ENCODE measurements at places on chromosomes 6 and 20. TPM values are rescaled to one million over a fixed set of nuclear protein-coding genes. Genes with fewer than 3 reads are reported as not detected.

Gene FAM184A
- 23.0 TPM for total RNA-seq

Gene LTA
- total RNA-seq, result not detected

Gene AHCY
- 328 TPM for total RNA-seq

DNA sequence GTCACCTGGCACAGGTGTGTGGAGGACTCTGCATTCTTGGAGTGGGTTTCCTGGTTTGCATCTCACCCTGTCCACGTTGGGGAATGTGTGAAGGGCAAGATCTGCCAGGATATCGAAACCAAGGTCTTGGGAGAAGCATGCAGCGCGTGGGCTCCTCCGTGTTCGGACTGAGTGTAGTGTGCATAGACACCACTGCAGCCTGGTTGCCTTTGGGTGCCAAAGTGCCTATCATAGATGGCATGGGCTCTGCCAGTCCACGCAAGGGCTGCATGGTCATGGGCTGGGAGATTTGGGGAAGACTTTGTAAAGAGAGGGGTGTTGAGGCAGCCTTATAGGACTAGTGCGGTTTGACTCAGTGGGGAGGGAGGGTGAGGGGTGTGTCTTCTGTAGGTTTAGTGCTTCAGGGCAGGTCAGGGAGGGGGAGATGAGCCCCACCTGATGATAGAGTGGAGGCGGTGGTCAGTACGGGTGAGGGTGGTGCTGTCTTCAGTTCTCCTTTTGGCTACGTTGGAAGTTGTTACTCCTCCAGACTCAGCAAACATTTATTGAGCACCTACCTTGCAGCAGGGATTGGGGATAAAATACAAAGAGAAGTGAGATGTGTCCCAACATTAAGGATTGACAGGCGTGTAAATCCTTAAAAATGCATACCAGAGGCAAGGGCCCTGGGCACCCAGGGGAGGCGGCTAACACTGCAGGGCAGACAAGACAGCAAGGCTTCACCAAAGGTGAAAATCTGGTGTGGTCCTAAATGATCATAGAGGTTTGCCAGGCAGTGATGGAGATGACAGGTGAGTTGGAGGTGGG, 28.3 kb downstream of the DUSP22 start:
- no peaks in the 10 kb centered on the region for H3K36me3 ChIP-seq
- H3K4me3 ChIP-seq, result no peak overlapping the region
- no peak for DNase-seq
- H3K27me3 ChIP-seq, result no peaks in the 10 kb centered on the region

DNA sequence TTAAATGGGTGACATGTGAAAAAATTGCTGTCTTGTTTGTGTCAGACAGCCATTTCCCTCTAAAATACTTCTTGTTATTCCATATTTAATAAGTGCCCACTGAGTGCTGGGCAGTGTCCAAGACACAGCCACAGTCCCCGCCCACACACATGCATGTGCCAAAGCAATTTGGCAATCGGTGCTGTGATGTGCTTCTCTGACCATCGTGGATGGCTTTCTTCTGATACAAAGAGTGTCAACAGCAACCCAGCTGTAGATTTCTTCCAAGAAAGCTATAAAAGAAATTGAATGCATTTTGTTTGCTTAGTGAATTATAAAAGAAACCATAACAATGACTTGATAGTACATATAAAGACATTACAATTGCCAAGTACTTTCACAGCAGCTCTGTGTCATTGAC, 140.5 kb upstream of the ATXN1 start:
- H3K36me3 ChIP-seq, result no peaks in the 10 kb centered on the region
- no peak overlapping the region for H3K4me3 ChIP-seq
- no peaks in the 10 kb centered on the region for H3K27me3 ChIP-seq
- peaks cover 11% of the 10 kb centered on the region for H3K4me1 ChIP-seq

- no peaks in the 10 kb centered on the region for H3K27me3 ChIP-seq
- no peaks in the 10 kb centered on the region for H3K4me1 ChIP-seq
- H3K36me3 ChIP-seq, result no peaks in the 10 kb centered on the region
- DNase-seq, result no peak
These were observed 175.8 kb downstream of the GMPR start for GRCh38 chr6:16414205-16414604.

DNA sequence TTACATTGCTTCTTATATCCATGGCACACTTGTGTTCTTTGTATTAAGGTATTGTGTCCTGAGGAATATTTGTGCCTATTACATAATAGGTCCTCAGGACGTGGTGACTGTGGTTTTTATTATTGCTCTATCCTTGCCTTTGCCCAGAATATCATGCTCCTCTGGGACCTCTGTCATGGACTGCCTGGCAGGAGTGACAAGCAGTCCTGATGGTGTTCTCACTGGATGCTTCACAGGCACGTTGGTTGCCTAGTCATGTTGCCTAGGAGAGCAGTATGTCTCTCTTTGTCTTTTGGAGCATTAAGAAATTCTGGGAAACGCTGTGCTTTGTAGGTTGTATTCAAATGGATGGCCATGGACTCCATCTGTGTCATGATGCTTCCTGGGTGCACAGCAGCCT, 24.7 kb upstream of the MROH8 start:
- H3K27me3 ChIP-seq, result no peaks in the 10 kb centered on the region
- no peak overlapping the region for H3K27ac ChIP-seq
- H3K4me3 ChIP-seq, result no peak overlapping the region

- H3K27ac ChIP-seq, result peak within 1 kb of the TSS; percentile 89
- H3K36me3 ChIP-seq, result no peaks in the 10 kb centered on the region
- H3K4me3 ChIP-seq, result peak within 1 kb of the TSS; percentile 90
- H3K27me3 ChIP-seq, result peaks cover 34% of the 10 kb centered on the region
- DNase-seq, result peak; percentile 44
- peaks cover 14% of the 10 kb centered on the region for H3K4me1 ChIP-seq
These were observed at the start of gene HMGCLL1 for GRCh38 chr6:55578537-55579363. Gene HMGCLL1, minus strand, starts transcription at chr6:55579192. Its CDS starts 137 bp downstream, at chr6:55579055.

DNA sequence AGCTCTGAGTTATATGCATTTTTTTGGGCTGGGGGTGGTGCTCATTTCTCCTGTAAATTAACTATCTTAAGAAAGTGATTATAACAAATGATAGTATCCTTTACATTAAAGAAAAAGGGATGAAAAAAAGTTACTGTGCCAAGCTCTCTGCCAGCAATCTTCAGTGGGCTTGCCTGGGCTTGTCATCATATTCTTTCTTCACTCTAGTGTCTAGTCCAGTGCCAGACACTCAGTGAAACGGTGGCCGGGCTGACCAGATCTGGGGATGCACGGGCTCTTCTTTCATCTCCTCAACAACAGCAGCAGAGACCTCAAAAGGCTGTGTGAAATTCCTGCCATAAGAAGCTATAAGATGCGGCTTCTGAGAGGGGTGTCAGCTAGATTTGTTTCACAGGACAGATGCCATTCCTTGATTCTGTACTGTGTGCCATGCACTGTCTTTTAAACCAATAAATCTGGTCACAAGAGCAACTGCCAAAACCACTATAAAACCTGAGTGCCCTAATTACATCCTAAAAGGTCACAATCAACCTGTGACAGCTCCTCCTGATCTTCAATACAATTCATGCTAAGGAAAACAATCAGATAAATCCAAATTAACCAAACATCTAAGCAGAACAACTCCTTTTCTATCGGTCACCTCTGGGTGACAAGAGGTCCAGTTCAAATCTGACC, 12.1 kb downstream of the EXOC2 start:
- peaks cover 3% of the 10 kb centered on the region for H3K36me3 ChIP-seq
- H3K4me3 ChIP-seq, result no peak overlapping the region
- no peak for DNase-seq

DNA sequence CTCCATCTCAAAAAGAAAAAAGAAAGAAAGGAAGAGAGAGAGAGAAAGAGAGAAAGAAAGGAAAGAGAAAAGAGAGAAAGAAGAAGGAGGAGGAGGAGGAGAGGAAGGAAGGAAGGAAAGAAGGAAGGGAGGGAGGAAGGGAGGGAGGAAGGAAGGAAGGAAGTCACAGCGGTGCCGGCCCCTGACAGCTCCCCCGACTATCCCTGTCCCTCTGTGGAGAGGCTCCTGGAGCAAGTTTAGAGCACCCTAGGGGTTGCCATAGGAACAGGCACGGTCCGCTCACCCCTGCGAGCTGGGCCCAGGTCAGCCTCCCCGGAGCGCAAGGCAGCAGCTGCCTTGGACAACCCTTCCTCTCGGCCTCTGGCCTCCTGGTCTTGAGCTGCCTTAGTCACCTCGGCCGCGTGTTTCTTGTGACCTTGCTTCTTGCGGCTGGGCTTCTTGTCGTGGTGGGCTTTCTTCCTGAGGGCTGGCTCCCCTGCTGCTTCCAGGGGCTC, 6.8 kb downstream of the BNIP5 start:
- H3K4me3 ChIP-seq, result no peak overlapping the region
- no peaks in the 10 kb centered on the region for H3K36me3 ChIP-seq
- peaks cover 6% of the 10 kb centered on the region for H3K4me1 ChIP-seq

GRCh38 chr20:16917636-16918035, 169.5 kb downstream of the OTOR start:
- H3K4me1 ChIP-seq, result no peaks in the 10 kb centered on the region
- no peaks in the 10 kb centered on the region for H3K36me3 ChIP-seq
- no peak overlapping the region for H3K27ac ChIP-seq
- no peak for DNase-seq
- H3K27me3 ChIP-seq, result no peaks in the 10 kb centered on the region
- no peak overlapping the region for H3K4me3 ChIP-seq

GRCh38 chr20:51562027-51562331, 19.5 kb upstream of the NFATC2 start:
- H3K36me3 ChIP-seq, result no peaks in the 10 kb centered on the region
- DNase-seq, result no peak
- peak overlapping the region; percentile 72 for H3K4me3 ChIP-seq
- H3K4me1 ChIP-seq, result peaks cover 19% of the 10 kb centered on the region

DNA sequence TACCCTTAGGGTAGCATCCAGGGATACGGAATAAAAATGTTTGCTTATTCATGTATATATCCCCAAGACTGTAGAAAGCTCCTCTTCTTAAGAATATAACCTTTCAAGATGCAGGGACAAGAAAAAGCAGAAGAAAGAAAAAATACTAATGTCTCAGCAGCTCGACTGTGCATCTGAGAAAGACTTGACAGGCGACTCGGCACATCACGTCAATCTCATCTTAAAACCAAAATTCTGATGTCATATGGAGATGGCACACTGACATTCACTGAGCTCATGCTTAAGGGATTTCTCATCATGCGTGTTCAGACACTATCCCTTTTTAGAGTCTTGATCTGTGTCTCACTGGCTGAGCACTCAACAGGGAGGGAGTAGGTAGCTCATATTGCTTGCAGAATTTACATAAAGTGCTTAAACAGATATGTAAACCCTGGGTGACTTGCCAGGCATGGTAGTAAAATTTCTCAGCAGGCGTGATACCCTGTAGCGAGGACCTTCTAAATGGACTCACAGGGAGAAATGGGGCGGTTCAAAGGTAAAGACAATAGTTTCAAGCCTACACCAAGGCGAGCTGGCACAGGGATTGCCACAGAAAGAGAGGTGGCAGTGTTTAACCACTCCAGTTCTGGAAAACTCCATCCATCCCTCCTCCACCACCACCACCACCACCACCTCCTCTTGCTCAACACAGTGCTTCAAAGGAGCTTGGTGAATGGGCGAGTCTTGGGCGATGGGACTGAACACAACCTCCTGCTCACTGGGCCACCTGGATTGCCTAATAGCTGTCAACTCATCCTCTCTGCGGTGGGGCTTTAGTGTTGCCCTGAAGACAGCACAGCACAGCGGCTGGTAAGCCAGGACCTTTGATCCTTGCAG, 330.5 kb downstream of the TFAP2A start:
- DNase-seq, result no peak
- H3K27me3 ChIP-seq, result peaks cover 15% of the 10 kb centered on the region
- no peak overlapping the region for H3K27ac ChIP-seq
- no peak overlapping the region for H3K4me3 ChIP-seq
- no peaks in the 10 kb centered on the region for H3K36me3 ChIP-seq

DNA sequence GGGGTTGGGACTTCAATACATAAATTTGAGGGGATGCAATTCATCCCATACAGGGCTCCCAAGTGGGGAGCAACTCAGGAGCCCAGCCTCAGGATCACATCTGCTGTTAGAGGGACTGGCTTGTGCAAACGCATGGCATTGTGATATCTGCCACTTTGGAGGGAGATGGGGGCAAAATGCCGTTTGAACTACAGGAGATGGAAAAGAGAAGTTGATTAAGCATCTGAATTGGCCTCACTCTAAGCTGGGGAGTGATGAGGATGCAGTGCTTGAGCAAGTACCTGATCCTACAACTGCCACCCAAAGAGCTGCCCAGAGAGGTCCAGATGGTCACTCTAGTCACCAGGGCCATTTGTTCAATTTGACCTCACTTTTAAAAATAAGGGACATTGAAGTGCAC, 2.0 kb downstream of the LY86 start:
- H3K4me1 ChIP-seq, result peaks cover 3% of the 10 kb centered on the region
- H3K27ac ChIP-seq, result no peak overlapping the region
- no peak for DNase-seq
- H3K4me3 ChIP-seq, result no peak overlapping the region

DNA sequence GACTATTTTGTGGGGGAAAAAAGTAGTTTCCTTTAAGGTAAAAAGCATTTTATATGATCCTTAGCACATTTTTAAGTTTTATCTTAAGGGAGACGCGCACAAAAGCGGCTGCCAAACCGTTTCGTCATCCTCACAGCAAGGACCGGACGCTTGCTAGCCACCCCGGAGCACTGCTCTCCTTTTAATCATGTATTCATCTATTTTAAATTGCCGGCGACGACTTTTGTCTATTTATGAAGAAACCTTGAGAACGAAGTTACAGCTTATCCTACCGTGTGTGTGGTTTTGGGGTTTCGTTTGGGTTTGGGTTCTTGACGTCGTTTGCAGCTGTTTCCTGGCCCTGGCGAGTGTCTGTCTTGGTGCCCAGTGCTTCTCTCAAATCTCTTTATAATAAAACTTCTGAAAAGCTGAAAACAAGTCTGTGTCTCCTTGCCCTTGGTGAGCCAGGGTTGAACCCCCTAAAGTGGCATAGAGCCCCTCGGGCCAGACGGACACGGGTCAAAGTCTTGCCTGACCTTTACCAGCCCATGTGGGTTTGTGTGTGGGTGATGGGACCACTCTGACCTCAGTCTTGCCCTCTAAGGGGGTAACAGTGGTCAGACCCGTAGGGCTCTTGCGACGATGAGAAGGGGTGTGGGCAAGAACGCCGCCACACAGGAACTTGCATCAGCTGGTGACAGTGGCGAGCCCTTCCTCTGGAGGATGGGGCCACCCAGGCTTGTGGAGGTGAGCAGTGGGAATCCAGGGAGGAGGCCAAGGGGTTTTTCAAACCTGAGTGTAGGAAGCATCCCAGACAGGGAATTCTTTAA, 117.6 kb downstream of the JPH2 start:
- no peaks in the 10 kb centered on the region for H3K4me1 ChIP-seq
- H3K27ac ChIP-seq, result no peak overlapping the region
- no peak for DNase-seq
- no peaks in the 10 kb centered on the region for H3K27me3 ChIP-seq
- no peak overlapping the region for H3K4me3 ChIP-seq
- no peaks in the 10 kb centered on the region for H3K36me3 ChIP-seq
